ENCODE measurements at places on chromosomes 1 and 21. TPM values are rescaled to one million over a fixed set of nuclear protein-coding genes. Genes with fewer than 3 reads are reported as not detected.

OR13G1 gene
- not detected for polyA plus RNA-seq

CTXND2 gene
- not detected for polyA plus RNA-seq

PRELP gene
- polyA plus RNA-seq: 0.26 TPM

PRAMEF13 gene
- polyA plus RNA-seq: not detected

EPHB2 gene
- 18.6 TPM for polyA plus RNA-seq

LCE1C gene
- not detected for polyA plus RNA-seq

CFHR1 gene
- polyA plus RNA-seq: 0.23 TPM

CRYAA gene
- not detected for polyA plus RNA-seq

HAO2 gene
- polyA plus RNA-seq: not detected

UBE2G2 gene
- polyA plus RNA-seq: 149 TPM

CD1E gene
- polyA plus RNA-seq: not detected

SFT2D2 gene
- 13.2 TPM for polyA plus RNA-seq

CELA2A gene
- not detected for polyA plus RNA-seq

TRIM58 gene
- polyA plus RNA-seq: 0.13 TPM

CTSS gene
- 2.3 TPM for polyA plus RNA-seq

ADORA1 gene
- 4.8 TPM for polyA plus RNA-seq

RAP1GAP gene
- 0.99 TPM for polyA plus RNA-seq

FAM177B gene
- polyA plus RNA-seq: not detected

BMP8B gene
- 0.07 TPM for polyA plus RNA-seq

SRRM1 gene
- polyA plus RNA-seq: 52.3 TPM

CEP104 gene
- 22.7 TPM for polyA plus RNA-seq

Measured in SK-N-SH (cell line).